Testis (tissue), 5 donors: ENCODE measurements at places on chromosomes 13 and 19.

DNA sequence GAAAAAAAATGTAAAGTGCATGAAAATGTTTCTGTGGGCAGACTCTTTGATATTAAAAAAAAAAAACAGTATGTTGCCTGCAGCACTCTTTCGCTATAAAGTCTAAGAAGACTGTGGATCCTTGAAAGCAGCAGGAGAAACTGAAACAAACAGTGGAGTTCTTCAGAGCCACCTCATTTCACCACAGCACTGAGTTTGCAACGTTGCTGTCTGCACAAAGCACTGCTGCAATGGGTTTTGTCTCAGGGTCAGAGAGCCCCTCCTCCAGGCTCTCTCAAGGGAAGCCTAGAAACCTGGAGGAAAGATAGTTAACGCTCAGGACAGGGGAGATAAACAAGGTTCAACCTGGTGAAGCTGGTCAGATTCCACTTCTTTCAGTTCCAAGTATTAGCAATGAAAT is 248.7 kb downstream of the EFNB2 start:
- no peak for DNase-seq

DNA sequence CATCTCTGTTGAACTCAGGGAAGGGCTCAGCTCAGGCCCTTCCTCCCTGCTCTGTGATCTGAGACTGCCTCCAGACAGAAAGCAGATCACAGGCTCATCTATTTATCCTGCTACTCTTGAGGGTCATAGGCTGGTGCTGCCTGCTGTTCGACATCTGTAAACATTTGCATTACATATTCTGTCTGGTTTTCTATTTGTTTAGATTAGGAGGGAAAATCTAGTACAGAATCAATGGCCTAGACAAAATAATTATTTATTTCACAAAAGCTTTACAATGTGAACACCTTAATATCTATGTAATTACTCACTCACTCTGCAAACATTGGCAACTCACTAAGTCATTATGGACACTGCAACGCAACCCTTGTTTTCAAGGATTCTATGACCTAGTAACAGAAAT is 43.0 kb downstream of the CEP89 start:
- DNase-seq, result no peak

GRCh38 chr13:111559612-111560403 is 239.4 kb downstream of the TEX29 start:
- no peak for DNase-seq

DNA sequence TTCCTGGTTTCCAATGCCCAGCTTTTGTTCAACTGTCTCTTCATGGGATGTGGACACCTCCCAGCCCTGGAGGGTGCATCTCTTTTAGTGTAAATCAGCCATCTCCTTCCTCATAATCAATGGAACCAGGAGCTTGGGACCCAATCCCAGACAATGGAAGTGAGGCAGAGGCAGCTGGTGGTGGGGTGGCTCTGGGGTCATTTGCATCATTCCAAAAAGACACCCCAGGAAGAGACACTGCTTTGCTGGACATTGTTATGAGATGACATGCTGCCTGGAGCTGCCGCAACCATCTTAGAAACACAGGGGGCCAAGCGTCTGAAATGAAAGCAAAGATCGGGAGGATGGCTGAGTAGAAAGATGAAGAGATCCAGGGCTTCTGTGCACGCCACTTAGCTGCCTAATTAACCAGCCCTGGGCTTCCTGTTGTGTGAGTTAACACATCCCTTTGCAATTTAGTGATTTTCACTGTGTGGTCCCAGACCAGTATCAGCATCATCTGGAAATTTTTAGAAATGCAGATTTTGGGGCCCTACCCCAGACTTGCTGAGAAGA is 36.1 kb downstream of the IRS2 start:
- no peak for DNase-seq

- DNase-seq, result no peak
Observed at GRCh38 chr13:41821238-41821594, 139.7 kb downstream of the VWA8 start.

DNA sequence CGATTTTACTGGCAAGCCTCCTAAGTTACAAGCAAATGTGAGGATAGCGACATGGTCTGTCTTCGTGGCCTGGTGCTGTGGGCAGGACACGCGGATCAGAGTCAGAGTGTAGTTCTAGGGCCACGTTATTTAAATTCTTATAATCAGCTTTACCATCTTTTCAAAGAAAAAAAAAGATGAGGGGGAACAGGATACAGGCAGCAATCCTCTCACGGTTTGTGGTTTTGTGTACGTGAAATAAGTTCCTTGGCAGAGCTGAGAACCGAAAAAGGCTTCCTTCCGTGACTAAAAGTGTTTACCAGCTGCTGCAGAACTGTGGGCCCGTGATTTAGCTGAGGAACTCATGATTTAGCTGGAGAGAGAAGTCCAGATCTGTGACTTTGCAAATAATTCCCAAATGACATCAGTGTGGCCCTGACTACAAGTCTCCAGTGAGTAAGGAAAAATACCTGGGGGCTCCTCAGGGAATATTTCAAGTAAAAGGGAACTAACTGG is 27.2 kb downstream of the RCBTB2 start:
- peak; percentile 55 for DNase-seq

DNA sequence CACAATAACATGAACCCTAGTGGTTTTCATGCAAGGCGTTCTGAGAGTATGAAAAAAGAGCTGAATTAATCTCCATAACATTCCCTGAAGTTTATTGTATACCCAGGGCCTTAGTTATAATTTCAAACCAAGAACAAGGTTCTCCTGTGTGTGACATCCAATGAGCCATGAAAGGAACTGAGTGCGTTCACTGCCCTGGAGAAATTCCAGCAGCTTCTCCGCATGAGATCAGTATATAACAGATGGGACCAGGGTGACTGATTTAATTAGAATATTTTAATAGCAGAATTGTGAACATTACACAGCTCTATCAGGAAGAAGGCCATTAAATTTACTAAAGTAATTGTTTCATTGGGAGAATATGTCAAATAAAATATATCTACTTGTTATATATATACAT is 1190.5 kb upstream of the SLC10A2 start:
- no peak for DNase-seq

- DNase-seq, result no peak
Observed at GRCh38 chr19:30602661-30603350, 230.6 kb downstream of the ZNF536 start.

DNA sequence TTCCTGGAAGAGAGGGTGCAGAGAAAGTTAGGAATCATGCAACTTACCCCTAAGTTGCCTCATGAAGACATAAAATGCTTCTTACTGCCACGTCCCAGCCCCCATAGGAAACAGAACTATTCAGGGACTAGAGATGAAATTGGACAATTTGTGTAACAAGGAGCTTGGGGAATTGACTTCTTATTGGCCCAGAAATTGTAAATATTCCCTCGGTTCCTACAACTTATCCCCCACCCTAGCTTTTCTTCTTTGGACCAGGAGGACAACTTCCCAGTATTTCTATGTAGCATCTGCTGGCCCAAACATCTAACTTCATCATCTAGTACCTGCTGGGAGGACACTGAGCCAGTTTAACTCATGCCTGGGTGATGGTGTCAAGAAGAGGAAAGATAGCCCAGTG is at the start of gene OR1M1:
Gene OR1M1 (plus strand): TSS at position 301 of the 400 bp plus-strand sequence. CDS start 6,184 bp downstream, outside the sequence.
- no peak for DNase-seq

DNA sequence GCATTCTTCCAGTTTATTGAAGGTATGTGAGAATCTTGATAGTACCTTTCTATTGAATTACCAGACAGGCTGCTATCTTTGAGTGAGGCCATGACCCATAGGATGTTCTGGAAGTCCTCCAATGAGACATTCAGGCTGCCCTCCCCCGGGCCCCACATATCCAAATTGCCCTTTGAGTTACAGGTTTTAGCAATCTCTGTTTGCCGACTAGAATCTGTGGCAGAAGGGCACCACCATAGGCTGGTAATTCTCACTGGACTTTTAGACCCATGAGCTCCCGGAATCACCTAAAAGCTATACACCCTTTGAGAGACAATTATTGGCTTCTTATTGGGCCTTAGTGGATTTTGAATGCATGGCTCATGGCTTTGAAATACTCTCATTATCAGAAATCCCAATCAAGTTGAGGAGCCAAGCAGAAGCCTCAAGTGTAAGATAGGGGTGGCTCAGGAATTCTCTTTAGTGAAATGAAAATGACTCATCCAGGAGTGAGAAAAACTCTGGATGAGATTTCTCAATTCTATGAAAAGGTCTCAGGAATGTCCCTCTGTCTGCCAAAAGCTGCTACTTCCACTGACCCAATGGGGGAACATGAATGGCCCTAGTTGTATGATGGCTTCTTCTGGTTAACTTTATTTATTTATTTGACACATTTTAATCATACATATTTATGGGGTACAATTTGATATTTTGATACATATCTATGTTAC is 172.1 kb upstream of the CSNK1A1L start:
- DNase-seq, result no peak

- DNase-seq, result no peak
Observed at GRCh38 chr19:13069415-13070359, 33.0 kb downstream of the LYL1 start.

DNA sequence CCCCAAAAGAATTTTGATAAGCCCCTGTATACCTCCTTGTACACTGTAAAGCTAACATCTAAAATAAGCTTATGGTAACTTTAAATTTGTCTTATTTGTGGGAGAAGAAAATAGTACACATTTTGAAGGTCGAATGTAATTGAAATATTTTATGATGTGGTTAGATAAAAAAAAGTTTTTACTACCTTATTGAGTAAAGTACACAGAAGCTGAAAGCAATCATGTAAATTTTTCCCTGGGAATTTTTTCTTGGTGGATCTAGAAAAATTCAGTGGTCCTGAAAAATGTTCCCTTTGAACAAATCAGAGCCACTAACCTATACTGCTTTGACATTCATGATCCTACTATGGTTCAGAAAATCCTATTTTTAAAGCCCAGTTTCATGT is 46.9 kb downstream of the SIPA1L3 start:
- DNase-seq, result no peak

DNA sequence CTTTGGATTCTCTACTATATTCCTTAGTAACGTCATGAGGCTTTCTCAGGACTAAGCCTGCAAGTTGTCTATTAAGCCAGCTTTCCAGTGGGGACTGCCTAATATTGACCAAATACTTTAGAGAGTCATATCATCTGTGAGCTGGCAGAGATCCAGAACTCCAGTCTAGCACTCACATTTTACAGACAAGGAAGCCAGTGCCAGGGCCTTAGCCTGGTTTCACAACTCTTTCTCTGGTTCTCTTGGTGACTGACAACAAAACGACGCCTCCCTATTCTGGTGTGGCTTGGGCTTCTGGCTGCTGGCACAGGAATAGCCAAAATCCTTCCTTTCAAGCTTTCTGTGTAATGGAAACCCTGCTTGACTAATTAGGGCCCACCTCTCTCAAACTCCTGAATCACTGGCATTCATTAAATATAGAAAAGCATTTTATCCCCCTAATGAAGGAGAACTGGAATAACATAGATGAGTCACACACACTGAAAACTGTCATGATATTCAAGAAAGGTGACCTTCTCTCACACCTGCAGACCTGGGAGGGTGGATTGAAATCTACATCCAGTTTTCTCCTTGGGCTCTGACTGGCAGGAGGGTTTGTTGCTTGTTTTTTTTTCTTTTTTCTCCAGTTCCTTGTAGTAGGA is 75.2 kb upstream of the UBL3 start:
- DNase-seq, result peak; percentile 60

GRCh38 chr13:25175026-25175425 is 2.9 kb upstream of the AMER2 start:
- DNase-seq, result no peak

- no peak for DNase-seq
Observed at GRCh38 chr19:8575467-8575997, 1.7 kb downstream of the MYO1F start.

GRCh38 chr19:43318796-43319314 is 34.6 kb upstream of the CD177 start:
- no peak for DNase-seq

- no peak for DNase-seq
Observed at GRCh38 chr19:50489461-50490011, 12.9 kb upstream of the GARIN5A start.

DNA sequence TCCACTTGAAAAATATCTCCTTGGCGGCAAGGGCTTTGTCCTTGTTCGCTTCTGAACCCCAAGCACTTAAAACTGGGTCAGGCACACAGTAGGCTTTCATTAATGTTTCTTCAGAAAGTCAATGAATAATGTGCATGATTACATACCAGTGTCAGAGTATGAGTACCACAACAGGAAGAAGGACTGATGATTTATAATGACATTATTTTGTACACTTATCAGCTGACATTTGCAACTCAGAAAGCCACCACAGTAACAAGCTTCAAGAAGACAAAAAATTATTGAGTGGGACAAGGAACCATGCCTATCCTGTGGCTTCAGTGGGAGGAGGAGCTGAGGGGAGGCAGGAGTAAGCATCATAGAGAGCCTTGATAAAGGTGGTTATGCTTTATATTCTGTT is 10.0 kb downstream of the POLR1D start:
- DNase-seq, result no peak

DNA sequence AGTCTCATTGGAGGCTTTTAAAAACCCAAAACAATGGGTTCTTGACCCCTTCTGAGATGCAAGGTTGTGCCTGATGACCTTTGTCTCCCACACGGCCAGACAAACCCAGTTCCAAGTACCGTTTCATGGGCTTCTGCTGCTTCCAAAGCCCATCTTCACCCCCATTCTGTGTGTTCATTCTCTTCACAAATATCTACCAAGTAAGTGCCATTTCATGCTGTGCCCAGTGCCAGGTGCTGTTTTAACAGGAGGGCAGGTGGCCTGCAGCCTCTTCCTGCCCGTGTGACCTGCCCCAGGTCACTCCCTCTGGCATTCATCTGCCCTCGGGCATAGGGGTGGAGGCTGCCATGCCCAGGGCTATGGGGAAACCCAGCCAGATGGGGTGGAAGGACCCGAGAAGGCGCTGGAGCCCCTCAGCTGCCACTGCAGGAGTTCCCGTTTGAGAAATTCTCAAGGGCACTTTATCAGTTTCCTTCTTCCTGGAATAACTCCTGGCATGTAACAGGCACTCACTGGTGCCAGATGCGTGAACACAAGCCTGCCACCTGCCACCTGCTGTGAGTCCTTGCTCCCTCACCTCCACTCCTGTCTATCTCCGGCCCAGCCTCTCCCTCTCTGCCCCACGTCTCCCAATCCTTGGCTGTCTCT is 12.5 kb downstream of the CAPN12 start:
- no peak for DNase-seq

DNA sequence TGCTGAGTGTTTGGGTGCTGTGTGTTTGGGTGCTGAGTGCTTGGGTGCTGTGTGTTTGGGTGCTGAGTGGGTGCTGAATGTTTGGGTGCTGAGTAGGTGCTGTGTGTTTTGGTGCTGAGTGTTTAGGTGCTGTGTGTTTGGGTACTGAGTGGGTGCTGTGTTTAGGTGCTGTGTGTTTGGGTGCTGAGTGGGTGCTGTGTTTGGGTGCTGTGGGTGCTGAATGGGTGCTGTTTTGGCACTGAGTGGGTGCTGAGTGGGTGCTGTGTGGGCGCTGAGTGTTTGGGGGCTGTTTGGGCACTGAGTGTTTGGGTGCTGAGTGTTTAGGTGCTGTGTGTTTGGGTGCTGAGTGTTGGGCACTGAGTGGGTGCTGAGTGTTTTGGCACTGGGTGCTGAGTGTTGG is 48.5 kb upstream of the F7 start:
- DNase-seq, result no peak

- peak; percentile 53 for DNase-seq
Observed at GRCh38 chr13:45807520-45808099, 43.9 kb downstream of the SIAH3 start.

GRCh38 chr19:2693492-2694160 is 8.9 kb downstream of the GNG7 start:
- no peak for DNase-seq

GRCh38 chr13:110557610-110558305 is 3.8 kb downstream of the RAB20 start:
- DNase-seq, result no peak

- DNase-seq, result no peak
Observed at GRCh38 chr13:31236211-31236786, 36.5 kb downstream of the B3GLCT start.

- DNase-seq, result no peak
Observed at GRCh38 chr13:29511980-29512379, 83.5 kb downstream of the SLC7A1 start.

GRCh38 chr13:59178344-59178743 is 985.4 kb downstream of the DIAPH3 start:
- DNase-seq, result no peak
